ENCODE measurements at places on chromosomes 5 and 9.
A peak's percentile ranks its signal among the peaks of the same experiment; 100 is the strongest.

DNA sequence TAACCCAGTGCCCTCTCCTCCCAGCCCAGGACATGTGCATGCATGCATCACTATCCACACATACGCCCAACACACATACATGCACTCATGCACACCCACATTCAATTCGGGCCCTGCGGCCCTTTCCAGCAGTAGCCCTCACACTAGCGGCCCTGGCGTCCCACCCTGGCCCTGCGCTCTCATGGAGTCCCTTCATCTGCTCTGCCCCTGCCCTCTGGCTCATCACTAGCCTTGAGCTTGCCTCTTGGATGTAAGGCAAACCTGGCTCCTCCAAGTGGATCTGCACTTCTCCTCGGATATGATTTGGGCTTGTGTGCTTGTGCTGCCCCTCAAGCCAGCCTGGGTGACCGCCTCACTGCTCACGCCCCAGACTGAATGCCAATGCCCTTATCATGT is 147.2 kb downstream of the SEC61B start:
- DNase-seq = no peak

- DNase-seq = no peak
Measured at GRCh38 chr9:28834156-28834555, 1260.9 kb upstream of the C9orf72 start.

- no peak for DNase-seq
Measured at GRCh38 chr5:178237431-178238312, 5.1 kb upstream of the PHYKPL start.

DNA sequence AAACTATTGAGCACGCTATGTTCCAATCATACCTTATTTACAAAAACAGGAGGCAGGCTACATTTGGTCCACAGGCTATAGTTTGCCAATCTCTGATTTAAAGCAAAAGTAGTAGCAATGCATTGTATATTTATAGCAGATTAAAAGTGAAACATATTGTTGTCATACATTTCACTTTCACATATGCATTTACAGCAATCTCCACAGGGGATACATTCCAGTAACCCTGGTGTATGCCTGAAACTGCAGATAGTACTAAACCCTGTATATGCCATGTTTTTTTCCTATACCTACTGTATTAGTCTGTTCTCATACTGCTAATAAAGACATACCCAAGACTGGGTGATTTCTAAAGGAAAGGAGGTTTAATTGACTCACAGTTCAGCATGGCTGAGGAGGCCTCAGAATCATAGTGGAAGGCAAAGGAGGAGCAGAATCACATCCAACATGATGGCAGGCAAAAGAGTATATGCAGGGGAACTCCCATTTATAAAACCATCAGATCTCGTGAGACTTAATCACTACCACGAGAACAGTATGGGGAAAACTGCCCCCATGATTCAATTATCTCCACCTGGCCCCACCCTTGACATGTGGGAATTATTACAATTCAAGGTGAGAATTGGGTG is 5.9 kb upstream of the CSF1R start:
- no peak for DNase-seq

- no peak for DNase-seq
Measured at GRCh38 chr9:129994882-129995281, 48.1 kb downstream of the FNBP1 start.

DNA sequence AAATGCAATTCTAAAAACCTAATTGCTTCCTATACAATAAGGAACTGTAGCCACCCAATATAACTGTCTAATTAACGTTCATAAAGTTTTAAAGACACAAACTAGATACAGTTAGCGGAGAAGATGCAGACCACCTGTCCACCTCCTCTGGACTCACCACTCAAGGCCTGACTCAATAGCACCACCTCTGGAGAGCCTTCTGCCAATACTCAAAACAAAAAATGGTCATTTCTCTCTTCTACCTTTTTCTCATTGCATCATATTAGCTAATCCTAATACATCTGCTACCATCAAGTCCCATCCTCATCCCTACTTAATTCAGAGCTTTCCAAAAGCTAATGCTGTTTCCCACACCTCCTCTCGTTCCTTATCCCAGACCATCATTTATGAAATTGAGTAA is 159.9 kb downstream of the MLLT3 start:
- no peak for DNase-seq

DNA sequence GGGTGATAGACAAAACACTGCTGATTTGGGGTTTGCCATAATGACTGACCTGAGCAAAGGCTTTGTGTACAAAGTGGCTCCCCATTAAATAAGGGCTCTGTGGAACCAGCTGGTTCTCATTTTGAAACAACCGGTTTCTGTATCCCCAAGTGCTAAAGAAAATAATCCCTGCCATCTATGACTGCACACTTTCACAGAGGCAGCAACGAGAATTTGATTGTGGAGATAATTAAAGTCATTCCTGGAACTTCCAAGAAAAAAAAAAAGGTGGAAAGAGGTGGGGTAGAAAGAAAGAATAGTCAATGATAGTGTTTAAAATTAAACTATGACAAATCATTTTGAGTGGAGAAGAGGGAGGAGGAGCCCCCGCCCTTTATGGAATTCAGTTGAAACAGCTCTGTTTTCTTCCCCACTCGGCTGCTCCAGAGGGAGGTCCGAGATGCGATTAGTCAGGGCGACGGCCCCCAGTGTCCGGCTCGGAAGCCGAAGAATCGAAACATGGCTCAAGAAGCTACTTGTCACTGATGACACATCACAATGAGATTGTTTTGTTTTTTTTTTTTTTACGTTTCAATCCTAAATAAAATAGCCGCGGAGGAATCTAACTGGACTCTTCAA is 38.4 kb downstream of the EBF1 start:
- no peak for DNase-seq

DNA sequence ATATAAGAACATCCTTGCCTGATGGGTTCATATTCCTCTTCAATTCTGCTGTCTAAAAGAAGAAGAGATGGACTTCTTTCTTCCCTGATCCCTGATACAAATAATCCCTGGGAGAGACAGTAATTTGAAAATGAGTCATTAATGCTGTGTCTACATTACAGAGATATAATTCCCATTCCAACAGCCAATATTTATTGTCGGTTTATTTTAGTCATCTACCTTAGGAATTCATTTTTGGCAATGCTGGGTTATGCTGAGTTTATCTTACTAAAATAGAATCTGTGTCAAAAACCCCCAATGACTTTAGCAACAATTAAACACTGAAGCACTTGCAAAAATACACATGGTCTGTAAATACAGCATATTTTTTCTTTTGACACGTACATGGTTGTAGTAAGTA is 23.9 kb downstream of the ZNF474 start:
- no peak for DNase-seq

DNA sequence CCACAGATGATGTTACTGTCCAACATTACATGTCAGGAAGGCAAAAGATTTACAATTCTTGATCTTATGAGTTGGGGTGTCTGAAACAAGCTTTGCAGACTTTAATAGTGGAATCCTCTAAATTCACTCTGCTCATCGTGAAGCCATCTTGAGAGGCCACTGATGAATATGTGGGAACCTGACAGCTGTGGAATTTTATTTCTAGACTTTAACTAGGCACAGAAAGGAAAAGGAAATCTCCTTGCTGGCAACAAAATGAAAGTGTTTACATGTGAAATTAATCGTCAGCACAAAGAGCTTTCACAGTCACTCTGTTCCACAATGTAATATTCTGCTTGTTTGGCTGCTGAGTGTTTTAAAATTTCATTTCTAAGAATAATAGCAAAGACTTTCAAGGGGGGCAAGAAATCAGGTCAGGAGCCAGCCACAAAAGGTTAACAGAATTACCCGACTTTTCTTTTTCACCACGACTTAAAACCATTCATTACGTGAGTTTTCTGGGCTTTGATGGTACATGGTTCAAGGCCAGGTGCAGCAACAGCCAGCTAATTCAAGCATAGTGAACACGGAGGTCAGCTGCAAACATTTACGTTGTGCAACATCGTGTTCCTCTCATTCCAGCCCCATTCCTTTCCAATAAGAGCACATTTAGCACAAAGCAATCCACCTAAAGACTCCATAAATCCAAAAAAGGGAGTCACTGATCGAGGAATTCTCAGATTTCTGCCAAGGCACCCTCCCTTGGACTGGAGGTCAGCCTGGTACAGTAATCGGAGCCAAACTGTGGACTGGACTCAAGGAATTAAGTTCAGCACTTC is 14.6 kb downstream of the NREP start:
- no peak for DNase-seq

DNA sequence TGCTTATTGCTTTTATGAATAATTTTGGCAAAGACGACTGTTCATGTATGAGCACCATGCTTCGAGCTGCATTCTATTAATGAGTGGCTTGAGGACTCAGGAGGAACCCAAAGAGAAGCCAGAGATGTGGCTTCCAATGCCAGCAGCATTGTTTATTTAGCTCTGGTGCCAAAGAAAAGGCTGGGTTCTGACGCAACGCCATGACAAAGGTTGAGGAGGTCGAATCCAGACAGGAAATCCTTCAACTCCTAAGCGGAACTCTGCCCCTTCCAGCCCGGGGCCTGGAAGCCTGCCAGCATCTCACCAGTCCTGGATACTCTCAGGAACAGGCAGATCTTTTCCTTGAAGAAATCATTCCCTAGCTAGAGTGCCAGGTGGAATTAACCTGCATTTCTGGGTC is 104.4 kb downstream of the ARHGAP26 start:
- DNase-seq = no peak

DNA sequence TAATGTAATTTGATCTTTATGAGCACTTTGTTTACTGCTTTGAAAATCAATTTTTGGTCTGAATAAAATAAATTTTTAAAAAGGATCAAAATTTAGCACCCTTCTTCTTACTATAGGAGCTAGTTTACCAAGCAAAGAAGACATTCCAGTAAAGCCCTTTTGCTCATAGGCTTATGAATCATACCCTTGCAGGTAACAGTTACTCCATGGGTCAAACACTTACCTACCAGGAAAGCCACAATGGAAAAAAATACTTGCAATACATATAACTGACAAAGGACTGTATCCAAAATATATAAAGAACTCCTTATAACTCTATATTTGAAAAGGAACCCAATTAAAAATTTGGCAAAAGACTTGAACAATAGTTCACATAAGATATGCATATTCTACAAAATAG is 66.6 kb downstream of the SHOC1 start:
- no peak for DNase-seq

- DNase-seq = no peak
Measured at GRCh38 chr5:104088876-104089778, 526.5 kb upstream of the NUDT12 start.

GRCh38 chr5:6454628-6455053 is 6.0 kb downstream of the UBE2QL1 start:
- no peak for DNase-seq

- DNase-seq = peak; percentile 54
Measured at GRCh38 chr9:89923961-89924504, 319.2 kb downstream of the GADD45G start.

- DNase-seq = no peak
Measured at GRCh38 chr9:136935651-136936050, 8.9 kb downstream of the FBXW5 start.

DNA sequence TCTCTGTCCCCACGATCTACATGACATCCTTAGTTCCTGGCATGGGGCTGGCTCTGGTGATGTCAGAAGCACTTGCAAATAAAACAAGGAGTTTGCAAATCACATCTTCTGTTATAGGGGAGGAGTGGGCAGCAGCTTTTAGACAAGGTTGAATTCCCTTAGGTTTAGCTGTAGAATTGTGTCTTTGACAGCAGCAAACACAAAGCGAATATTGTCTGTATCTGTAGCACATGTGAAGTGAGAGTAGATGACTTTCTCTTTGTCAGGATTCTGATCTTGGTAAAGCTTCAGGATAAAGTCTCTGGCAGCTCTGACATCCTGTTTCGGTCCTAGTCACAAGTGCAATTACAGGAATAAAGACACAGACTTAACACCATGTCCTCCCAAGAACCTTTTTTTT is 224.3 kb downstream of the GNA14 start:
- DNase-seq = no peak

DNA sequence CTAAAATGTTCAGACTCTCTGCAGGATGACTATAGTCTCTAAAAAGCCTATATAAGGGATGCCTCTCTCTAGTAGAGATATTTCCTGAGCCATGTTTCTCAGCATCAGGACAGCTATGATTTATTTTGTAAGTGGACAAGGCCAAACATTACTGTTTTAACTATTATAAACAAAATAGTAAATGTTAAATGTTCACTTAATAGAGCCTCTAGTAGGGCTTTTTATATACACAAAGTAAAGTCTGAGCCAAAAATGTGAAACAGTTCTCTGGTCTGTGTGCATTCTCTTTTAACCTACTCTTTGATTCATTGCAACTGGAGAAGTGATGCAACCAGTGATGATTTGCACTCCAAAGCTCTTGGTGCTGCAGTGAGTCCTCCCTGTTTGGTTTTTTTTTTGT is 220.5 kb downstream of the GDNF start:
- DNase-seq = no peak

GRCh38 chr5:11277323-11277722 is 516.3 kb upstream of the DAP start:
- no peak for DNase-seq

DNA sequence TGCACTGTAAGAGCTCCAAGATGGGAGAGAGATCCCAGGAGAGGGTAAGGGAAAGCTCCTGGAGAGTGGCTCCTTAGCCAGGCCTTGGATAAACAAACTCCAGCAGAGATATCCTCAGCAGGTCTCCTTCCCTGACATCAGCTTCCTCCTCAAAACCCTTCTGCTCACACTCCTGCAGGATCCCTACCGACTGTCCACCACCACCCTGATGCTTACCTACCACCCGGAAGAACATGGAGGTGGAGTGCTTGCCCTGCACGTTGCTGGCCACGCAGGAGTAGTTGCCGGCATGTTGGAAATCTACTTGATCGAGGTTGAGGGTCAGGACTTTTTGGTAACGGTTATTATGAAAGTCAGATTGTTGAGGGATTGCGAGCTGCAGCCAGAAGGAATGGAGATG is 9.3 kb downstream of the CSF1R start:
- no peak for DNase-seq

GRCh38 chr9:72473474-72474261 is 47.7 kb upstream of the TMC1 start:
- no peak for DNase-seq

GRCh38 chr5:55982957-55983381 is 11.8 kb downstream of the IL6ST start:
- DNase-seq = no peak

DNA sequence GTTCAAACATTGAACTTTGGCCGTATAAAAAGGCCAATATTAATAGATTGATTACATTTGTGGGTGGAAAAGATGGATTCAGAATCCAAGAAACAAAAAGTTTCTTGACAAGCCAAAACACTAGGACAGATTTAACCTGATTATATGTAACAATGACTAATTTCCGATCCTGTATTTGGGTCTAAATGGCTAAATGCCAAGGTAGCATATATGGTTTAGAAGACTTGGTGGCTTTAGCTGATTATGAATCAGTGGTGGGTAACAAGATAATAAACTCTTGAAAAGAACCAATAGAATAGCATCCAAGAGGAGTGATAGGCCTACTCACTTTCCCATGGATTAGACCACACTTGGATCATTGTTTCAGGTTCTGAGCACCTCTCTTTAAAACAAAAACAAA is 21.8 kb upstream of the ANP32B start:
- no peak for DNase-seq
